ENCODE measurements at places on chromosomes 4 and X.

- DNase-seq = peak; percentile 24
Observed at GRCh38 chrX:10199212-10199611, 42.4 kb downstream of the CLCN4 start.

GRCh38 chr4:41572956-41573355 lies 35.0 kb downstream of the LIMCH1 start:
- DNase-seq = no peak

- no peak for DNase-seq
Observed at GRCh38 chr4:174324236-174324635, 40.5 kb downstream of the CEP44 start.

DNA sequence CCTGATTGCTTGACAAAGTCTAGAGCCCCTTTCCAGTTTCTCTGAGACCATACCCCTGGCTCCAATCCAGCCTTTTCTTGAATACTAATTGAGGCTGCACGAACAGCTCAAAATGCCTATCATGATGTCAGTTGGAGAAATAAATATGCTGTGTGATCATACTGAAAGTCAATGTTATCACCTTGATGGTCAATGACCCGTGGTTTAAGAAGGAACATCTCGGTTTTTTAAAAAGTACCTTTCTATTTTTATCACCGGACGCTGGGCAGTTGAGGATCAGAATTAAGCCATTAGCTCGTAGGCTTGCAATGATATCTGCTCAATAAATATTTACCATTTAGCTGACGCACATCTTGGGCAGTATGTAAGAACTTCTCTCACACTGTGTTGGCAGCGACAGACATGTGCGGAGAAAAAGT lies 852 bp upstream of the WDR44 start:
- DNase-seq = no peak

- no peak for DNase-seq
Observed at GRCh38 chr4:11801466-11802446, 373.1 kb upstream of the HS3ST1 start.

GRCh38 chrX:74318672-74319071 lies 14.7 kb downstream of the ZCCHC13 start:
- no peak for DNase-seq

DNA sequence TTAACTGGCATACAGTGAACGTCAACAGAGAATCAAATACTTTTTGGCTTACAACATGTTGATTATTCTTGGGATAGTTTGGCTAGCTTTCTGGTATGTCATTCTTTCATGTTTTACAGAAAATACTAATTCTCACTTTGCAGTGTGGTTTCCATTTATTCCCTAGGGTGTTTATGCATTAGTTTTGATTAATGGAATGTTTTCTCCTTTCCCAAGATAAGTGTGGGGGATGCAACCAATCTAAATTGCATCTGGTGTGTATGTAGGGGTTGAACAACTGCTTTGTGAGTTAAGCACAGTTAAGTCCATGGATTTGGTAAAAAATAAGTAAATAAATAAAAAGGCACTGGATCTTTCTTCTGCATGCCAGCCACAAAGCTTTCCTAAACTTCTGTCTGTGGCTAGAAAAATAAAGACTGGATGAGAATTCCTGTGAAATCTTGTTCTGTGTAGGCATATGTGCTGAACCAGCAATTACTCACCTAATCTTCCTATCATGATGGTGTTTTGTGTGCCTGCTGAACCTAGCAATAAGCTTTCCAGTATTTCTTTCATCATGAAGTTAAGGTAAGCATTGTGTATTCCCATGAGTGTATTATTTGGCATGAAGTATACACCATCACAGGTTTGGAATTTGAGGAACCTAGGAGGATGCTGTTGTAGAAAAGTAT lies 50.6 kb upstream of the TENM3 start:
- DNase-seq = peak; percentile 24

- no peak for DNase-seq
Observed at GRCh38 chrX:86028681-86029080, 18.7 kb downstream of the CHM start.

- peak; percentile 48 for DNase-seq
Observed at GRCh38 chr4:107854356-107855022, 29.8 kb downstream of the SGMS2 start.

DNA sequence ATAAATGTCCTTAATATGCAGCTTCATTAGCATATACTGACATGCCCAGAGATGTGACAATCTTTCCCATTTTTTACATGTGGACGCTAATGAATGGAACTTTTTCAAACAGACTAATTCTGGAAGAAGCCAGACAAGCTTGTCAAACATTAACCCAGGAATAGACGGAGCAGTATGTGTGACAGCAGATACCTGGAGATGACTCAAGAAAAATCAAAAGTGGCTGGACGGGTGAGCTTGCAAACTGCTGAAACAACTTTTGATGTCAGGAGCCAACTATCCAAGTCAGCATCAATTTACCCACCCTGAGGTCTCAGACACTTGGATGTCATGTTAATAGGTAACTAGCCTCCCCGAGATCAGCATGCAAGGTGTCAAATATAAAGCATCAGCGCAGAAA lies 183.0 kb downstream of the PACRGL start:
- DNase-seq = no peak

DNA sequence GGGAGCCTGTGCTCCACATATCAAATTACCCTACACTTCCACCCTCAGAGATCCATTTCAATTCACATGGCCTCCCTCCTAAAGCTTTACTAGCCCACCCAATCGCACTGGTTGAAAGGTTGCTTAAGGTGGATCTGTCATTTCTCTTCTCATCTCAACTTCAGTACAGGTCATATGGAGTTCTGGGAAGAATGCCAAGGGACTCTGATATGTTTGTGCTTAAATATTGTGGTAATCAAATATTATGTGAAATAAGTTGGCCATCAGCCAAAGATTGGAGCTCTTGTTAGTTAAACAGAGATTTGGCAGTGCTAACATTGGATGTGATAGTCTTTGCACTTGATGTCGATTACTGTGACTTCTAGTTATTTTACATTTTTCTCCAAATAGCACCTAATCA lies 20.5 kb downstream of the SEPTIN6 start:
- DNase-seq = no peak

GRCh38 chr4:46804781-46805413 lies 104.1 kb downstream of the COX7B2 start:
- no peak for DNase-seq

DNA sequence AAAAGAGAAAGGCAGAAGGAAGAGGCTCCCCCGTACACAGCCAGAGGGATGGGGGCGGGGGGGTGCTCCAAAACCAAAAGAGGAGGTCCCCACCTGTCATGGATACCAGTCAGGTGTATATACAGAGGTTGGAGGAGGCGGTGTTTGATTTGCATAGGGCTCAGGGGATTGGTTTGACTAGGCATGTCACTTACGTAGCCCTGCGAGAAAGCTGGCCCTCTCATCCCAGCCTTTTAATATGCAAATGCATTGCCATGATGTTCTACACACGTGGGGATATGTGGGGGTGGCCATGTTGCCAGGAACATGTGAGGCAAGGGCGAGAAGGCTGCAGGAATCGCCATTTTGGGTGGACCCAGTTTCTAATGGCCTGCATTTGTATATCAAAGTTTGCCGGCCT lies 38.6 kb downstream of the TMEM150C start:
- no peak for DNase-seq

GRCh38 chr4:48329976-48330375 lies 11.4 kb upstream of the SLAIN2 start:
- peak; percentile 91 for DNase-seq

- no peak for DNase-seq
Observed at GRCh38 chrX:12844319-12844718, 22.6 kb upstream of the TLR7 start.

GRCh38 chr4:56307423-56307822 lies 79.9 kb downstream of the AASDH start:
- DNase-seq = peak; percentile 11

DNA sequence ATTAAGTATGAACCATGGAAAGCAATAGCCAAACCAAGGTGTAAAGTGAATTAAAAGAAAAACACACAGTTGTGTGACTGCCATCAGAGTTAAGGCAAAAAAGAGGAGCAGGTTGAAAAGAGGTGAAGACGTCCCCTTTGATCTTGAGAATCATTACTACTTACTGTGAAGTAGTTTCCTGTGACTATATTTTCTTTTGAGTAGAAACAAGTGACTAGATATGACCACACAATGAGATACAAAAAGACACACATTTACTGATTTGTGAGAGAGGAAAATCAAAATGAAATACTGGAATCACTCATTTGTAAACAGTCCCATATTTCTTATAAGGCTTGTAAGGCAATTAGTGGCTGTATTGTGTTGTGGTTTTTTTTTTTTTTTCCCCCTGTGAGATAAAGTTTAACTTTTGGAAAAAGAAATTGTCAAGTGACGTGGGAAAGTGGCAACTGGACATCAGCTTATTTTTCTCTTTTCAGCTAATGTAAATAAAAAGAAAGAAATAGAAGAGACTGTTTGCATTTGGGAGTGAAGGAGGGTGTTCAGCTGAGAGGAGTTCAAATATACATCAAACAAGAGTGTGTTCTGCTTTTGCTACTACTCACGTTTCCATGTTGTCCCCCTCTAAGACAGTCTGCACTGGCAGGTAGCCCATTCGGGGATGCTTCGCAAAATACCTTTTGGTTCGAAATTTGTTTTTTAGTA lies 106.4 kb upstream of the FTHL17 start:
- DNase-seq = no peak

GRCh38 chr4:98374643-98375042 lies 113.5 kb downstream of the RAP1GDS1 start:
- DNase-seq = no peak

GRCh38 chrX:41475191-41475590 lies 28.0 kb downstream of the NYX start:
- DNase-seq = no peak

DNA sequence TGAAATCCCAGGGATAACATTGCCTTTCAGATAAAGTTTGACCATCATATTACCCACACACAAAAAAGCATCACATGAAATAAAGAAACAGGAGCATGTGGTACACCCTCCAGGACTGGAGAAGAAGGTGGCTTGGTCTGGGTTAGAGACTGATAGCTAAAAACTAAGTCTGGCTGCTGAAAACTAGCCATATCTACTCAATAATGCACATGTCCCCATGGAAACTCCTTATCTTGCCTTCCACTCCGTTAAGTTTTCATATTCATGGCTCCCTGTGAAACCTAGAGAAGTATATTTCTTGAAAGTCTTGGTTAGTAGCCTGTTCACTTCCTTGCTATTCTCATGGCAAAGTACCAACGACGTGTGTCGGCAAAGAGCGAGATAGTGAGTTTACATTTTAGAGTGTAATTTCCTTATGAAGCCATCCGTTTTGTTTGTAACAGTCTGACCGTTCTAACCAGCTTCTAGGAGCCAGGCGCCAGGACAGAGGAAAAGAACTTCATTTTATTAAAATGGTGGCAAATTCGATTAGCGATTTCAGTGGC lies 6.7 kb upstream of the DCTD start:
- no peak for DNase-seq

GRCh38 chr4:167025670-167026069 lies 208.6 kb downstream of the SPOCK3 start:
- DNase-seq = no peak

- DNase-seq = peak; percentile 9
Observed at GRCh38 chrX:120308959-120309872, 2.0 kb downstream of the TMEM255A start.

GRCh38 chrX:9538544-9539045 lies 73.7 kb downstream of the TBL1X start:
- DNase-seq = no peak

- no peak for DNase-seq
Observed at GRCh38 chrX:11949291-11949690, 189.0 kb upstream of the FRMPD4 start.
